Left ventricle myocardium superior (tissue), 1 donor: ENCODE measurements at places on chromosomes 1 and 21.
A peak's percentile ranks its signal among the peaks of the same experiment; 100 is the strongest.

- no peak for DNase-seq
Measured at GRCh38 chr1:167839009-167839408, 74.9 kb downstream of the ADCY10 start.

- no peak for DNase-seq
Measured at GRCh38 chr1:20555758-20556120, 3.4 kb downstream of the FAM43B start.

DNA sequence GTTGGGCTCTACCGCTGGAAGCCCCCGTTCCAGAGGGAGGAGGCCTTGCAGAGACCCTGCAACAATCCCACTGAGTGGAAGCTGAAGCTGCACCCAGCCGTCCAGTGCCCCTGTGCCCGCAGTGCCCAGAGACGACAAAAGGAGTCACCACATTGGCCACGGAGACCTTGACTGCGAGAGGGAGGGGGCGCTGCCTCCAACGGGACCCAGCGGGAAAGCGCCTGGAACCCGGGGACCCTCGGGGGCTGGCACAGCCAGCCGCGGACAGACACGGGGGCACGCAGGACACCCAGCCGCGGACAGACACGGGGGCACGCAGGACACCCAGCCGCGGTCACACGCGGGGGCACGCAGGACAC lies 22.5 kb downstream of the CFAP74 start:
- DNase-seq, result no peak

DNA sequence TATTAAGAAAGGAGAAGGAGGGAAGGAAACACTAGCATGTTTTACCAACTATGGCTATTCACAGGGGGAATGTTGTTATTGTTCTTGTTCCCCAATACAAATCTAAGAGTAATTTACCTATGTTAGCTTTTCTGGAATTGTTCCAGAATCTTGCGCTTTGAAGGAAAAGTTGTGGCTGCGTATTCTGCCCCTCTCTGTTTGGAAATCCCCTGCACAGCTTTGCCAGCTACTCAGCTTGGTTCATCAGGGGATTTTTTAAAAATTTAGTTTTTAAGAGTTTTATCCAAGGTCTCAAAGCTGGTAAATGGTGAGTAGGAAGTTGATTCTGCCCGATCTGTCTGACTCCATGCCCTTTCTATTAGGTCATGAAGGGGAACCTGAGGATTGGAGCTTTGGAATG lies 9.5 kb upstream of the IRF6 start:
- DNase-seq, result no peak

GRCh38 chr1:24927473-24927872 lies 2.6 kb downstream of the RUNX3 start:
- DNase-seq, result no peak

DNA sequence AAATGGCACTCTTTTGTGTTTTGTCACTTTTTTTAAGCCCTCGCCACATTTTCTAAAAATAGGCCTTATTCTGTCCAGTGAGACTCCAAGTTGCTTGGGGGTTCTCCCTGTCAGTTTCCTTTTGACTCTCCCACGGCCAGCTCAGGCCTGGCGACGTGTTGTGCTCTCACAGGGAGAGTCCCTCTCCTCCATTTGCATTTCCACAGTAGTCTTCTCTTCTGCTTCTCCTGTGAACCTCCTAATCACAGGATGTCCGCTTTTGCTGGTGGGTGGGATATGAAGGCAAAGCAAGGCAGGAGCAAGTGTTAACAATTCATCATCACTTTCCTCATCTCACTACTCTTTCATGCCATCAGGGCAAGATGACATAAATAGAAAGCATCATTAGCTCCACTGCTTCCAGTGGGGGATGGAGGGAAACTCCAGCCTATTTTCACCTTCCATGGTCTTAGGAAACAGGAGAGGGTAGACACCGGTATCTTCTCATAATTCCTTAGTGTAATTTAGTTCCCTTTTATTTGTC lies 99.8 kb downstream of the INTS7 start:
- no peak for DNase-seq

DNA sequence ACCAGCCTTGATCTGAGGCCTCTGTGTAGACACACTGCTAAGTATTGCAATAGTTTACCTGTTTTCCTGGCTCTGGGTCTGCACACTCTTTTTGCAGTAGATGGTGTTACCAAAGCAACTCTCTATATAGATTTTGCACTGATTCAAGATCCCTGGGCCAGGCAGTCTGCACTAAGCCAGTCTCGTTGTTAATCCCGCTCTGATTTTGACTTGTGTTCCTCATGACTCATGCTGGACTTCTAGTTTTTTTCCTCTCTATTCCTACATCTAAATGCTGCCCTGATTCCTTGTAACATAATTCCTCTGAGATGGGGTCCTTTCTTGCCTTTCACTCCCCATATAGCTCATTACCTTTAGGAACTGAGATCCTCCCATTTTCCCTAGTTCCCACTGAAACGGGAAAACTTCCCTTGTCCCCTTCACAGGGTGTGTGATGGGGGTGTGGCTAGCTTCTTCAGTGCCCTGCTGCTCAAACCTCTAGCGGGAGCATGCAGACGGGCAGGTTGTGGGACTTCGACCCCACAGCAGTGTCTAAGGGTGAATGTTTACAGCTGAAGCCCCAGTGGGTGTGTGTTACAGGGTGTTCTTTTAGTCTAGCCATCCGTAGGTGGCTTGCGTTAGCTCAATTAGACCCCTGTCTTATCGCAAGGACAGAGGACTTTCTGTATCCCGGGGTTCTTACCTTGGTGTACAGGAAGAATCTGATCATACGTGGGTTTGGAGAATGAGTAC lies 106.5 kb upstream of the RAB3GAP2 start:
- DNase-seq, result no peak

DNA sequence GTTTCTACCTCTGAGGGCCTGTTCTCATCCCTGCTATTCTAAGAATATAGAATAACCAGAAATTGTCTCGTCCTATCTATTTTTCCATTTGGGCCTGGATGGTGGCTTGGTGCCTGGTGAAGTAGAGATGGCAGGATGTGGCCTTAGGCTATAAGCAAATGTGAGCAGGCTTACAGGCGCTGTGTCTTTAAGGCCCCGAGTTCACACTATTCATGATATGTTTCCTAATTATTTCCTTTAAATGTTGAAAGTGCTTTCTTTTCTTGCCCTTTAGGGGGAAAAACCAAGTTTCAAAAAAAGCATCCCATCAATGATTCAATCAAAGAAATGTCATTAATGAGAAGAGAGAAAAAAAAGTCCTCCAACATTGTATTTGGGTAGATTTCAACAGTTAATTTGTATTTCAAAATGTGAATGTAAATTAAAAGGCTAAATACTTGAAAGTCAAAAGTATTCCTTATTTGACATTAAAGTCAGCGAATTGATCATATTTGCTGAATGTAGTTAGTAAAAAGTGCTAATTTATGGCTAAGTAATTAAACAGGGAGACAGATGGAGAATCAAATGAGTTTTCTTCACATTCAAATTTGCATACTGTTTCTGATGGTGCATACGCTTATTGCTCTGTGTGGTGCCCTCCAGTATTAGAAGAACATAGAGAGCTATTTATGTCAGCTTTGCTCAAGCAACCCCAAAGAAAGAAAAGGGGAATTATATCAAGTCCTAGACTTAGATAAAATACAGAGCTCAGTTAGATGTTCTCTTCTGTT lies 34.0 kb upstream of the HUNK start:
- DNase-seq, result no peak

DNA sequence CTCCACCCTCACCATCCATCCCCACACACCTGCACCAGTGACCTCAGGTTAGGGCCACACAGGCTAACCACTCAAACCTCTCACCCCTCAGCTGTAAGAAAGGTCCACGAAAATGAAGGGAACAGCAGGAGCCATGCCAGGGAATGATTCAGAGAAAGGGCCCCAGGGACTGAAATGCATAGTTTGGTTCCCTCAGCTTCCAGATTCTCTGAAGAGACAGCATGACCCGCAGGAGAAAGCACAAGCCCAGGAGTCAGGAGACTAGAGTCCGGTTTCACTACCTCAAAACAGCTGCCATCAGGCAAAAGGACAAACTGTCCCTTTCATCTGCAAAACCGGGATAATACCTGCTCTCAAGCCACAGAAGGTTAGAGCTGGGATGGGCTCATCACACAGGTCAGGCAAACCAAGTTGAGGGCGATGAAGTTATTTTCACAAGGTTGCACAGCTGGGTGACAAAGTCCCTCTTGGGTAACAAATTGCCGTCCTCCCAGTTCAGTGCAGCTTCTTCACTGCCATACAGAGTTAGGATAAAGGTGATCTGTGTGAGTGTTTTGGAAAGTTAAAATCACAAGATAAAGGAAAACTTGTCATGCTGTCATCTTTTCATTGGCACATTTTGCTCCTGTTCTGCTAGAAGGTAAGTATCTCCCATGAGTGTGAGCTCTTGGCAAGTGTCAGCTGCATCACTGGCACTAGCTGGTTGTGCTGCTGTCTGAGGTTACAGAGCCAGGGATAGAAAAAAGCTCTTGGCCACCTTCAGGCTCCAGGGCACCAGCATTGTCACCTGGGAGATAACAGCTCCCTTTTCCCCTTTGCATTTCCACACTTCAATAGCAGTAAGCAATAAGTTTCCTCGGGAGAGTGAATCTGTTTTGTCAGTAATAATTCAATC lies 120.4 kb downstream of the KCNH1 start:
- no peak for DNase-seq

DNA sequence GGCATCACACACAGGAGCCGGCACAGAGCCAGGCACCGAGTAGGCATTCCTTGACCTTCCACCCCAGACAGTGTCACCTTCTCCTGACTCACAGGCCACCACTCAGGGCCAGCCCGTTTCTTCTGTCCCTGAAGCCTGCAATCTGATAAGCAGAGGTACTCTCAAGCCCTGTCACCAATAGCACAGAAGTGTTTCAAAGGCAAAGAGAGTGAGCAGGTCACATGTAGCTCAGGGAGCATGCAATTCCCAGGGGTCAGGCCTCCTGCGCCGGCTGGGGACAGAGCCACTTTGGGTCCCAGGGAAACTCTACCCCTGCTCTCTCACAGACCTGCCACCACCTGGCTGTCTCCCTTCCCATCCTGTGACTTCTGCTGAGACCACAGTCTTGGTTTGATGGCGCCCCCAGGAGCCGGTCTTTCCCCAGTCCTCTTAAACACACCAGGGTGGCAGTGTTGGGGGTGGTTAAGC lies 13.2 kb downstream of the CAPN9 start:
- no peak for DNase-seq

DNA sequence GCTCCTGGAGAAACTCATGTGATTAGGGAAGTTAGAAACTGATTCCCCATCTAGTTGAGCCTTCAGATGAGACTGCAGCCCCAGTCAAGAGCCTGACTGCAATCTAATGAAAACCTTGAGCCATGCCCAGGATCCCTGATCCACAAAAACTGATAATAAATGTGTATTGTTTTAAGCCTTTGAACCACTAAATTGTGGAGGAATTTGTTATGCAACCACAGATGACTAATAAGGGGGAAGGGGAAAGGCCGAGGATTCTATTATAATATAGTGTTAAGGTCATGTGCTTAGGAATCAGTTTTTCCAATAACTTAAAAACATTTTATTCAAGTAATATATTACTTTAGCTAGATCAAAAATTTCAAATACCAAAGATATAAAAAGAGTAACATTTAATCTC lies 52.8 kb upstream of the USP25 start:
- no peak for DNase-seq

DNA sequence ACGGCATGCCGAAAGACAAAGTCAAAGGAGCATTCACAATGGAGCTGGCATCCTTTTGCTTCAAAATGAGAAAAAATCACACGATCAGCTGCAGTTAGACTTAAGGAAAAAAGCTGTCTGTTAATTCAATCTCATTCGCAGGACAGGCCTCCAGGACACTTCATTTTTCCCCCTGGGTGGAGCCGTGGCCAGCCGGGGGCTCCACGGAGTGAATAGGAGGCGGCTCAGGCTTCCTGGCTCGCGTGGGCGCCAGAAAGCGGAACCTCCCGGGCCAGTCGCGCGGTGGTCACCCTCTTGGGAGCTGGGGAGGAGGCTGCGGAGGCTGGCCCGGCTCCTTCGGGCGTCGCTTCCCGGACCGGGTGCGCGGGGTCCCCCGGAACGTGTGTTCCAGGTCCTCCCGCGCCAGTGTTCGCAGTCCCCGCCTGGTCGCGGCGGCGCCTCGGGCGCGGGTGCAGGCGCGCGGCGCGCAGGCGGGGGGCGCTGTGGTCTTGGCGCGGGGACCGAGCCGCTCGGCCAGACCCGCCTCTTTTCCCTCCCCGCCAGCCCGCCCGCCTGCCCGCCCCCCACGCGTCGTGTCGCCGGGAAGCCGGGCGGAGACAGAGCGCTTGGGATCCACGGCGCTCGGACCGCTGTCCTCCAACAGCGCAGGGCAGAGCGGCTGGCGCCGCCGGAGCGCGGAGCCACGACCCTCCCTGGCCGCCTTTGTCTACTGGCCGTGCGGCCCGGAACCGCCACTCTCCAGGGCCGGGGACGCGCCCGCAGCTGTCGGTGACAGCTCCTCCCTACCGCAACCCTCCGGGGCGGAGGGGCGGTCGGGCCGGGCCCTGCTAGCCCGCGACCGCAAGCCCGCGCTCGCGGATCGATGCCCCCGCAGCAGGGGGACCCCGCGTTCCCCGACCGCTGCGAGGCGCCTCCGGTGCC lies at the start of gene RHOU:
TSS of gene RHOU (plus strand) at position 599 of the 921 bp plus-strand sequence. CDS start at position 863, 264 bp downstream.
- peak; percentile 89 for DNase-seq

- DNase-seq, result no peak
Measured at GRCh38 chr1:110212169-110213142, 2.3 kb downstream of the KCNC4 start.

DNA sequence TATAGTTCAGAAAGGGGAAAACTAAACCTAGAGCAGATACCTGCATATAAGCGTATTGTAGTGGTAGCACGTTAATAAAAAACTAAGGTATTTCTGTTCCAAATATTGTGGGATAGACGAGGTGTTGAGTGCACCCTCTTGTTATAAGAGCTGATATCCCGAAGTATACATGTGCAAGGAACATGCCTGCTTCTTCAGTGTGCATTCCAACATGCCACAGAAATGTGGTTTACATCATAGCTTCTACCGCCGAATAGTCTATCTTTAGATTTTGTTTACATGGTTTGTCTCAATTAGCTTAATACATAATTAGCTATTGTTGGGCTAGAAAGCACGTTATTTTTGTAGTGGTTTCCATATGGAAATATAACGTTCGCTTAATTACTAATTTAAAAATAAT lies 2.2 kb downstream of the CHRM3 start:
- DNase-seq, result no peak

GRCh38 chr1:210072129-210072528 lies 134.1 kb downstream of the SYT14 start:
- no peak for DNase-seq

GRCh38 chr1:154479764-154480421 lies 22.1 kb upstream of the TDRD10 start:
- DNase-seq, result no peak

- no peak for DNase-seq
Measured at GRCh38 chr1:236288620-236288976, 6.8 kb upstream of the ERO1B start.

DNA sequence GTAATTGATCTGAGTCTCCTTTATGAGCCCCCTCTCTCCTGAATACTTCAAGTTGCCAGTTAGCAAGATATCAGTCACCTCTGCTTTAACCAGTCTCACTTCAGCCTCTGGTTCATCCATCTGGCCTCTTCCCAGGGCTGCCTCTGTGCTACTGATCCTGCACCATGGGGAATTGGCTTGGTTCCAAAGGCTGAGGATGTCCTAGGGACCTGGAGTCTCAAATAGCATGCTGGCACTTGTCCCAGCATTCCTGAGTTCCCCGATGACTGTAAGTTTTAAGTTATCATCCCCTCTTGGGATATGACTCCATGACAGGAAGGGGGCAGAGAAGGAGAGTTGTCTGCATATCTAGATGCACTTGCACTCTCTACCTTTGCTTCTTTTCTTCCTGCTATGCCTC lies 252.0 kb downstream of the PTBP2 start:
- no peak for DNase-seq

GRCh38 chr1:171075041-171075440 lies 15.7 kb upstream of the FMO3 start:
- no peak for DNase-seq

GRCh38 chr1:52153010-52153409 lies 11.1 kb downstream of the ZFYVE9 start:
- DNase-seq, result no peak
